Motor neuron (in vitro differentiated cells): ENCODE measurements at places on chromosomes 5 and 9.

DNA sequence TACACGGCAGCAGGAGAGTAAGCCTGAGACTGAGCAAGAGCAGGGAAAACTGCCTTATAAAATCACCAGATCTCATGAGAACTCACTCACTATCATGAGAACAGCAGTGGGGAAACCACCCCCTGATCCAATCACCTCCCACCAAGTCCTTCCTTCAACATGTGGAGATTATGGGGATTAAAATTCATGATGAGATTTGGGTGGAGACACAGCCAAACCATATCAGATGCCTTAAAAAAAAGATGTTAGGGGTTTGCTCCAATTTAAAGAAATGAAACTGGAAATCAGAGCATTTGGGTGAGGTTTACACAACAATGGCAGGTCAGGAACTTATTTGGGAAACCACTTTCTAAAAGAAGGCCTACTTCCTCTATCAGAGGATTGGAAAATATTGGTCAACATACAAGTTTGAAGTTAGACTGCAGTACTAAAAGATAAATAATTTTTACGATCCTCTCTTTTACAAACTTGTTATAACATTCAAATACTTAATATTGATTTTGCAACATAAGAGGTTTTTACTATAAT lies 105.1 kb downstream of the FBN2 start:
- no peak for ATAC-seq

DNA sequence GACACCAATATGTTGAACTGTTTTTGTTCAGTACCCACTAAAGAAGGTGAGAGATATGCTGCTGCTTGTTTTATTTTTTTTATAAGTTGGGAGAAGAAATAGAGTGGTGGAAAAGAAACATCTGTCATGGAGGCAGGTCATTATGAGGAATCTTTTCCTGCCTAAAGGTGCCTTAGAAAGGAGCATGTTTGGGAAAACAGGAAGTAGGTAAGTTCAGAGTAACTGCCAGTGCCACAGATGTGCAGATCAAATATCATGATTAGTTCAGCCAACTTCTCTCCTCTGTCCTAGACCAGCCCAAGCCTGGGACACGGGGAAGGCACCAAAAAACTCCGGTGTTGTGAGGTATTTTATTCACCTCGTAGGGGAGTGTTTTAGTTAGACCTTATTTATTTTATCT lies 144.2 kb downstream of the MAN2A1 start:
- ATAC-seq = no peak

GRCh38 chr5:132238169-132238744 lies 10.6 kb upstream of the P4HA2 start:
- peak; percentile 90 for ATAC-seq

- ATAC-seq = no peak
Measured at GRCh38 chr9:14198841-14199455, 115.0 kb downstream of the NFIB start.

DNA sequence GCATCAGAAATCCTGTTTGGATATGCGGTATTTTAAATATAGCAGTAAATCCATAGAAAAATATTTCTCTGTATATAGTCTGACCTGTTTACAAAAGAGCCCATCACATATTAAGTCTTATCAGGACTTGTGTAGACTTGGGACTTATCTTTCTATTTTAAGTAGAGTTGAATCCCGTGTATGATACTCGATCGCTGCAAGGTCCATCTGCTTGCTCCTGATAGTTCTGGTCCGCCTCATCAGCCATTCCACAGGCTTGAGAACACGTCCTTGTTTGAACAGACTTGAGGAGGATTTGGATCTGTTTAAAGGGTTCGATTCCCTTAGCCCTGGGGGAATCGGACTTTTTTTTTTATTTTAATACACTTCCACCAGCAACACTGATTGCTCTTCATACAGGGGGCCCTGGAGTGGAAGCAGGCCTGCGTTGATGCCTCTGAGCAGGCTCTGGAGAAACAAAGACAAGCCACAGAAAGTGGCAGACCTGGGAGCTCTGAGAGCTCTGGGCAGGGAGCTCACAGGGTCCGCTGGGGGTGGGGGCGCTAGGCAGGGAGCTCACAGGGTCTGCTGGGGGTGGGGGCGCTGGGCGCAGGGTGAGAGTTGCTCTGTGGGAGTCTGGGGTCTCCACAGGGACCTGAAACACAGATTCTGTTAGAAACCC lies 112.2 kb downstream of the MVB12B start:
- ATAC-seq = no peak

- ATAC-seq = peak; percentile 90
Measured at GRCh38 chr9:123487944-123488548, 132.0 kb downstream of the CRB2 start.

DNA sequence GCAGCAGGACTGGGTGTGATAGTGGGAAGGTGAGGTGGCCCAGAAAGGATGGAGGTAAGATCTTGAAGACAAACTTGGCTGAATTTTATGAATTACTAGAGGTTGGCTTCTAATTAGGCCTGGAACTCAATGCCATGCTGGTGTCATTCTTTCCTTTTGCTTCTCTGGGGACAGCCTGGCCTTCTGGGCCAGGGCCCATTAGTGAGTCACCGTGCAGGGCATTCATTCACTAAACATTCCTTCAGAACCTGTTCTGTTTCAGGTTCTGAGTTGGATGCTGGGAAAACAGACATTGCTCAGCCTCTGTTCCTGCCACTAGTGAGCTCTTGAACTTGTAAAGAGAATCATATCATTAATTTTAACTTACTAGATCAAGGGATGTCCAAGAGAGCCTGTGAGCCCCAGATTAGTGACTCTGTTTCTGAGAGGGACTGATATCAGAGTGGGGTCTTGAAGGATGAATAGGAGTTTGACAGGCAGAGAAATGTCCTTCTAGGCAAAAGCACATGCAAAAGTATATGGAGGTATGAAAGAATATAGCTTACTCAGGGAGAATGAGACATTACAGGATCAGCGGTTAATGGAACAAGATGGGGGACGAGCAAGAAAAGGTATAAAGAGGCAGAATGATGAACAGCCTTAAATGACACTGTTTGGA lies 66.5 kb downstream of the LHX2 start:
- ATAC-seq = no peak

- no peak for ATAC-seq
Measured at GRCh38 chr9:126682113-126682810, 68.5 kb downstream of the LMX1B start.

DNA sequence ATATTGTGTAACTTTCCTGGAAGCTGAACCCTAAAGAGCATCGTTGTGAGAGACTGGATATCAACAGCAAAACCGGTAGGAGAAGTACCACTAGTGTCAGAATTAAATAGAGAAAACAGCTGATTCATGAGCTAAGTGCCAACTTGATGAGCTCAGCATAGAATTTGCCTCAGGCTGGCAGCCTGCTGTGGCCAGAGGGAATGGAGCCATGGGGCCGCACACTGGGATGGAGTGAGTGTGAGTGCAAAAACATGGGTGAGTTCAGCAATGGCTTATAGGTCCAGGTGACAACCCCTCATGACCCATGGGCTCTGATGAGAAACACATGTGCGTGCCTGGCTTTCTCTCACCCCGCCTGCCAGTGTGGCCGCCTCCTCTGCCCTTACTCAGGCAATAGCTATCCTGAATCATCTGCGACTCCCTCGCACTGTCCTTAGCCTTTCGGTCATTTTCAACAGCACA lies 25.4 kb downstream of the ADAMTS16 start:
- no peak for ATAC-seq

GRCh38 chr5:148858106-148858505 lies 31.7 kb downstream of the ADRB2 start:
- no peak for ATAC-seq

DNA sequence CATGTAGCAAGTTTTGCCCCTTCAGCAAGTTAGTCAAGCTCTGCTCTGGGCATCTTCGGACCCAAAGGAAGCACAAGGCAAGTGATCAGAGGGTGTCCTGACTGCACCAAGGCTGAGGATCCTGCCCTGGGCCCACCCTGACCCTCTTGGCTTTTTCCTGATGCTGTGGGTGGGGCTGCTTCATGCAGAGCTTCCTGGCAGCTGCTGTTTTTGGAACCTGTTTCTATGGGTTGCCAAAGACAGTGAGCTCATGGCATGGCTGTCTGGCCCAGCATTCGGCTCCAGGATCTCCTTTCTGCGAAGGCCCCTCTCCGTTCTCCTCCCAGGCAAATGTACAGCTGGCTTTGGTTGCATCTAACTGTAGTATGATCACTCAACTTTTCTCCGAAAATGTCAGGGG lies 497.9 kb downstream of the ARHGEF28 start:
- peak; percentile 91 for ATAC-seq

DNA sequence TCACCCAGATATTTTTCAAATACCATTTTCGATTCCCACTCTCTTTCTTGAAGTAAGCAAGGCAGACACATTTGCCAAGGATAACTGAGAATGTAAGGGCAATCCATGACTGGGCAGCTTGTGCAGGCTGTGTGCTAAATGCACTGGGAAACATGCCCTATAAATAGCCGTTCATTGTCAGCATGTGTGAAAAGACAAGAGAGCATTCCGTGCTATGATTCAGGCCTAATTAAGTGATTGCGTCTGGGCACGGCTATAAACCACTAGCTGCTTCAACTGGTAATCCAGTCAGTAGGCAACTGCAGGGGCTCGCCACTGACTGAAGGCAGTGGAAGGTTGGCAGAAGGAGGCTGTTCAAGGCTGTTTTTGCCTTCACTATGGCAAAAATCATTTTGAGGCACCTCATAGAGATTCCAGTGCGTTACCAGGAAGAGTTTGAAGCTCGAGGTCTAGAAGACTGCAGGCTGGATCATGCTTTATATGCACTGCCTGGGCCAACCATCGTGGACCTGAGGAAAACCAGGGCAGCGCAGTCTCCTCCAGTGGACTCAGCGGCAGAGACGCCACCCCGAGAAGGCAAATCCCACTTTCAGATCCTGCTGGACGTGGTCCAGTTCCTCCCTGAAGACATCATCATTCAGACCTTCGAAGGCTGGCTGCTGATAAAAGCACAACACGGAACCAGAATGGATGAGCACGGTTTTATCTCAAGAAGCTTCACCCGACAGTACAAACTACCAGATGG lies at the start of gene HSPB3:
Gene HSPB3 (plus strand): TSS at position 287 of the 745 bp plus-strand sequence. CDS start 91 bp downstream, at position 378.
- peak; percentile 87 for ATAC-seq

- no peak for ATAC-seq
Measured at GRCh38 chr5:31182136-31182535, 11.3 kb upstream of the CDH6 start.

- ATAC-seq = no peak
Measured at GRCh38 chr9:35277628-35278359, 116.0 kb downstream of the UNC13B start.

DNA sequence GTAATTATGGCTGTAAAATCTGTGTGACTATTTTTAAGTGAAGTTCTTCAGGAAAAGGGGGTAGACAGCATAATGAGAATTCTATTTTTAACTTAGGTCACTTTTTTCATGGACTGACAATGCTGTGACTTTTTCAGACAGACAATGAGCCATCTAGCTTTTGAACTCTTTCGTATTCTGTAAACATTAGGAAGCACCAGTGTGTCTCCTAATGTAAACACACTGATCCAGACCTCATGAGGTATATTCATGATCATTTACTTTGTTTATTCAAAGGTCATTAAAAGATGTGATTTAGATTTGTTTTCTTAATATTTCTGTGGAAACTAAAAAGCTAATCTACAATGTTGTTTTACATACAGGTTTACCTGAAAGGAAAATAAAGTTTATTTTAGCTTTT lies 352.6 kb downstream of the ADGRV1 start:
- no peak for ATAC-seq

DNA sequence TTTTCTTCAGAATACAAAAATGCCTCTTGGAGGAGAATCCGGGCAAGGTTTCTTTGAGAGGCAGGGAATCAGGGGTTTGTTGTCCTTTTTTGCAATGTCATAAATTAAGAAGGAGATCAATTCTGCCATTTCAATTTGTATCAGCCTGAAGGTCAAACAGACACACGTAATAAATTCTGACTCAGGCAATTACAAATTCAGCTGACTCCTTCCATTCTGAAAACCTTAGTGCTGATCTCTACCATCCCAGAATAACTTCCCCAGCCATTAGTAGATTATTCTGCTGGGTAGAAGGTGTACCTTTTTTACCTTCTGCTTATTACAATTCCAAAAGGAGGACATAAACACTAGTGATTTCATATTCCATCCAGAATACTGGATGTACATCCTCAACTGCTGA lies 516.6 kb downstream of the AGTPBP1 start:
- peak; percentile 85 for ATAC-seq

- peak; percentile 99 for ATAC-seq
Measured at GRCh38 chr5:139725073-139725830, 70.4 kb upstream of the PSD2 start.

DNA sequence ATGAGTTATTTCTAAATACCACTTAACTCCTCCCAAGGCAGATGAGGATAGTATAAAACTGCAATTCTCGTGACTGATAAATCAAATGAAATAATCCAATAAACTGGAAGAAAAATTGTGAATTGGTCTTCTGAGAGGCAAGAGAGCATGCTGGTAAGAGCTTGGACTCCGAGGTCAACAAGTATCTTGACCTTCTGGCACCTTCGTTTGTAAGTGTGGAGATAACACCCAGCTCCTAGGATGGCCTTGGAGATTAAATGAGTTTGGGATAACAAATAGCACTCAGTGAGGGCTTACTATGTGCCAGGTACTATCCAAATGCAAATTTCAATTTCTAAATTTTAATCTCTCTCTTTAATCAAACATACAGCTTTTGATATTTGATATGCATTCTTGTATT lies 866.3 kb upstream of the WWC1 start:
- no peak for ATAC-seq

DNA sequence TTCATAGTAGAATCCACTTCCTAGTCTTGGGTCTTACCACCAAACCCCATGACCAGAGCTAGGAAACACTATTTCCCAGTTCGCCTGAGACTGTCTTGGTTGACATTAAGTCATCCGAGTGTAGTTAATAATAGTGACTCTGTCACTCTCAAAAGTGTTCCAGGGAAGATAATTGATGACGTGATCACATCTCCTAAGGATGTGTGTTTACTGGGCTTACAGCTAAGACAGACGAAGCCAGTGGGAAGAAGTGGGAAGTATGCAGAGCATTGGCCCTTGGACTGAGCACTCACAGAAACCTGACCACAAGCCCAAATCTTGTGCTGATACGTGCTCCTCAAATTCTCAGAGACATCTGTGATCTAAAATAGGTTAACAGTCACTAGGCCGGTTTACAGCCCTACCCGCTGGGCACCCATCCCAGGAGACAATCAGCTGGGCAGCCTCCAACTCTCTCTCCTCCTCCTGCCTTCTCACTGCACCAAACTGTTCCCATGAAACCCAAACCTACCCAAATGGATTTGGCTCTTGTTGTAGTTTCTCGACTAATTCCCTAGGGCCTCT lies 316.6 kb downstream of the TLE1 start:
- no peak for ATAC-seq

- no peak for ATAC-seq
Measured at GRCh38 chr5:136529081-136529480, 163.7 kb upstream of the TRPC7 start.
